HCT116 (cell line): ENCODE measurements at places on chromosomes 5 and 9.

DNA sequence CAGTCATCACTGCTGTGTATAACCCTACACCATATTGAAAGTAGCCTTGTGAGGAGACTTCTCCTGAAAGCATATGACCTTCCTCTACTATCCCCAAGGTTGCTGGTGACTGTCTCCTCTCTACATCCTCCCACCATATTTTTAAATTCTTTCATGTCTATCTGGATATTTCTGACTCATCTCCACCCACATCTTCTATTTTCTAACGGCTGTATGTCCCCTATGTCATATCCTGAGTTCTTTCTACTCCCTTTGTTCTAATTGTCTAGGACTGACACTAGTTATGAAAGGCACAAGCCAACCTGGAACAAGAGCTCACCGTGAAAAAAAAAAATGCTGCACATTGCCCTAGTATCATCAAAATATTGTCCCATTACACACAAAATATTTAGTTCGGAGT, 218.3 kb upstream of the ZNF462 start:
- DNase-seq, result no peak

DNA sequence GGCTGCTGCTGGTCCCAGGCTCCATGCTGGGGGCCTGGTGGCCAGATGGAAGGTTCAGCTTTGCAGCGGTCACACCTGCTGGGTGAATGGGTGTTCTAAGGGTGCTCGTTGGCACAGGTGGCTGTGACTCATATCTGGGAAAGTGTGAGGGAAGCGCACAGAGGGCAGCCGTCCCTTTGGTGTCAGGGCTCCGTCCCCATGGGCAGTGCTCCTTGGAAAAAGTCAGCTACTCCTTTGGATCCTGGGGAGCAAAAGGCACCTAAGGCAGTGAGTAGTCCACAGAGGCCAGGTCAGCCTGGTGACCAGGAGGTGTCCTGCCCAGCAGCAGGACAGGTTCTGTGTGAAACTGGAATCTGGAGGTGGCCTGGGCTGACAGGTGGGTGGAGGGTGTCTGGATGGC, 18.4 kb upstream of the GBGT1 start:
- no peak for DNase-seq

DNA sequence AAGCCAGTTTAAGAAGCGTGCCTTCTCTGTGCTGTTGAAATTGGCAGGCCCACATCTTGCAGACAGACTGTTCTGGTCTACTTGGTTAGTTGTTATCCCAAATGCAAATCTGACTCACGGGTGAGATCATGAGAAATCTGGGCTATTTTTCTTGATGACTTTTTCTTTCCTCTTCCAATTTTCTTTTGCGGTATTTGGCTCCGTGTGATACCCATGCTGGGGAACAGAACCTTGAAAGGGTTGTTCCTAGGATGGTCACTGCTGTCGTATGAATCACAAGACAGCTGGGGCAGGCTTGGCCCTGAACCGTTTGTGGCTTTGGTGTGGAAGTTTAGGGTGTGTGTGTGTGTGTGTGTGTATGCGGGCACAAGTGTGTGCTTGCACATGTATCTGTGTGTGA, 24.6 kb downstream of the PDZD2 start:
- DNase-seq, result no peak

GRCh38 chr5:145921211-145921610, 15.2 kb upstream of the SH3RF2 start:
- DNase-seq, result no peak

DNA sequence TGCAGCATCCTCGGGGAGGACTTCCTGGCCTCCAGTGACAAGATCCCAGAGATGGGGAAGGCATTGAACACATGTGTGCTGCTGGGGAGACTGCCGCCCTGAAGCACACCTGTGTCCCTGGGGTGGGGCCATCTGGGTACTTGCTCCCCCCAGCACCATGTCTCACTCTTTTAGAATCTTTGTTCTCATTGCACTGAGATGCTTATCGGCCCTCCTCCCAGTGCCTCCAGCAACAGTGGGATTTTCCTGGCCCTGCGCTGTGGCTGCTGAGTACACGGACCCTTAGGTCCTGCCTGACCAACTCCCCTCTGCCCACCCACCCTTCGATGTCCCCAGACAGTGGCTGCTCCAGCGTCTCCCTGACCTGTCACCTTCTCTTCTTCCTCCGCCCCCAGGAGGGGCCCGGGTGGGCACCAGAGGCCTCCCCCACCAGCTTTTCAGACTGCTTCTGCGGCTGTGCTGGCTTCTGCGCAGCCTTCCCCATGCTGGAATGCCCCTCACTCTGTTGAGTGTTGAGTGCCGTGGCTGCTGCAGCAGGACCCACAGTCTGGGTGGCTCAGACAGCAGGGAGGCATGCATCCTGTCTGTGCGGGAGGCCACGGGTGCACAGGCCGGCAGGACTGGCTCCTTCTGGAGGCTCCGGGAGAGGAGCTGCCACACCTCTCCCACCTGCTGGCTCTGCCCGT, 145.9 kb upstream of the IRX2 start:
- no peak for DNase-seq

GRCh38 chr5:66871651-66872050, 275.5 kb downstream of the MAST4 start:
- no peak for DNase-seq
